ENCODE measurements at places on chromosomes 12 and 14. TPM values are rescaled to one million over a fixed set of nuclear protein-coding genes. Genes with fewer than 3 reads are reported as not detected.

BICDL1 gene
- total RNA-seq, result not detected

LBHD2 gene
- not detected for total RNA-seq

BCAT1 gene
- total RNA-seq, result 130 TPM

DDN gene
- total RNA-seq, result 0.12 TPM

CALM1 gene
- total RNA-seq, result 869 TPM

TAS2R9 gene
- total RNA-seq, result 0.18 TPM

NRXN3 gene
- 0.92 TPM for total RNA-seq

C3AR1 gene
- 0.44 TPM for total RNA-seq

ERG28 gene
- total RNA-seq, result 15.1 TPM

TCP11L2 gene
- 9.8 TPM for total RNA-seq

GDF11 gene
- 6.1 TPM for total RNA-seq

RHEBL1 gene
- total RNA-seq, result 2.3 TPM

KIF26A gene
- total RNA-seq, result 8.0 TPM

LMO3 gene
- not detected for total RNA-seq

NELL2 gene
- 0.35 TPM for total RNA-seq

KCNC2 gene
- total RNA-seq, result not detected

NOS1 gene
- 0.05 TPM for total RNA-seq

ASCL1 gene
- not detected for total RNA-seq

ESRRB gene
- not detected for total RNA-seq

PTGER2 gene
- 0.92 TPM for total RNA-seq

NKX2-1 gene
- total RNA-seq, result not detected

GLS2 gene
- total RNA-seq, result 0.58 TPM

SPIC gene
- total RNA-seq, result not detected

VRTN gene
- total RNA-seq, result not detected

TMPRSS12 gene
- not detected for total RNA-seq

KRT73 gene
- not detected for total RNA-seq

RNF212B gene
- total RNA-seq, result not detected

All from glomerular endothelial cell (primary cell).